ENCODE measurements at places on chromosomes 11 and 22.

- no peak for DNase-seq
Observed at GRCh38 chr11:97570636-97571035, 1180.8 kb downstream of the JRKL start.

GRCh38 chr11:28849053-28849452 lies 740.9 kb downstream of the METTL15 start:
- DNase-seq, result no peak

- DNase-seq, result no peak
Observed at GRCh38 chr22:35894464-35894878, 134.2 kb downstream of the RBFOX2 start.

- no peak for DNase-seq
Observed at GRCh38 chr11:100687054-100687629, at the start of gene ARHGAP42. Gene ARHGAP42, plus strand, starts transcription at chr11:100687288. Its CDS starts 391 bp downstream, at chr11:100687679.

- no peak for DNase-seq
Observed at GRCh38 chr22:37082251-37082873, 27.2 kb downstream of the TMPRSS6 start.

GRCh38 chr11:62484352-62484751 lies 62.3 kb downstream of the AHNAK start:
- no peak for DNase-seq

- no peak for DNase-seq
Observed at GRCh38 chr11:26483108-26483507, 89.0 kb downstream of the MUC15 start.

GRCh38 chr11:40434926-40435325 lies 1024.5 kb downstream of the LRRC4C start:
- DNase-seq, result no peak

DNA sequence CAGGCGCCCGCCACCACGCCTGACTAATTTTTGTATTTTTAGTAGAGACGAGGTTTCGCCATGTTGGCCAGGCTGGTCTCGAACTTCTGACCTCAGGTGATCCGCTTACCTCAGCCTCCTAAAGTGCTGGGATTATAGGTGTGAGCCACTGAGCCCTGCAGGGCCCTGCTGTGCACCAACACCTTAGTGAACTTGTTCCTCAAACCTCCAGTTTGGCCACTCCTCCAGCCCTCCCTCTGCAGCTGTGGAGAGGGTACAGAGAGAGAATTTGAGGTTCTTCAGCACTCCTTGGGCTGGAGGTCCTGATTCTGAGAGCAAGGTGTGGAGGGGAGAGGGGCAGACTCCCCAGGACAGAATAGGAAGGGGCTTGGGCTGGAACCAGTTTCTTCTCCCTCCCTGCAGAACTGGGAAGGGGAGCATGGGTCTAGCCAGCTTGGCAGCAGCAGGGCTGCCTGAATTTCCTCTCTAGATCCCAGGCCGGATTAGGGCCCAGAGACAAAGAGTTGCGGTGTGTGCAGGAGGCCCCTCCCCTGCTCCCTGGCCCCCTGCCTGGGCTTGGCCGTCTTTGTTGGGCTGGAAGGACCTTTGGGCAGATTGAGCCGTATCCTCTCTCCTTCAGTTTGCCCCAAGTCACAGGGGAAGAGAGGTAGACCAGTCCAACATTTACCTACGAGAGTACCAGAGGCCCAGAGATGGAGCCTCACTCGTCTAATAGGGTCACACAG lies 2.3 kb upstream of the PEX16 start:
- DNase-seq, result no peak

GRCh38 chr22:23511627-23512347 lies 68.3 kb downstream of the IGLL1 start:
- no peak for DNase-seq

DNA sequence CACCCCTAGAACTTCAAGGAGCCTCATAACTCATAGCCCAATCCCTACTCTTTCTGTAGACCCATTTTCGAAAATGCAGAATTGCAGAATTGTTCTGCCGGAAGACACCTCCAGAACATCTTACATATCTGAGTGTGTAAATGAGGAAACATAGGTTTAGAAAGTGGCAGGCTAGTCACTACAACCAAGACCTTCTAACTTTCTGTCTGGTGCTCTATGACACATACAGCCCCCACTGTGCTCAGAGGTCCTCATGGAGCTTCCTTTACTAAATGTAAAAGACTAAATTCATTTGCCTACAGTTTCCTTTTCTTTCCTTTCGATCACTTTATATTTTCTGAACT lies 132.1 kb upstream of the DDI1 start:
- no peak for DNase-seq

GRCh38 chr11:62146476-62147200 lies 22.8 kb downstream of the INCENP start:
- no peak for DNase-seq

DNA sequence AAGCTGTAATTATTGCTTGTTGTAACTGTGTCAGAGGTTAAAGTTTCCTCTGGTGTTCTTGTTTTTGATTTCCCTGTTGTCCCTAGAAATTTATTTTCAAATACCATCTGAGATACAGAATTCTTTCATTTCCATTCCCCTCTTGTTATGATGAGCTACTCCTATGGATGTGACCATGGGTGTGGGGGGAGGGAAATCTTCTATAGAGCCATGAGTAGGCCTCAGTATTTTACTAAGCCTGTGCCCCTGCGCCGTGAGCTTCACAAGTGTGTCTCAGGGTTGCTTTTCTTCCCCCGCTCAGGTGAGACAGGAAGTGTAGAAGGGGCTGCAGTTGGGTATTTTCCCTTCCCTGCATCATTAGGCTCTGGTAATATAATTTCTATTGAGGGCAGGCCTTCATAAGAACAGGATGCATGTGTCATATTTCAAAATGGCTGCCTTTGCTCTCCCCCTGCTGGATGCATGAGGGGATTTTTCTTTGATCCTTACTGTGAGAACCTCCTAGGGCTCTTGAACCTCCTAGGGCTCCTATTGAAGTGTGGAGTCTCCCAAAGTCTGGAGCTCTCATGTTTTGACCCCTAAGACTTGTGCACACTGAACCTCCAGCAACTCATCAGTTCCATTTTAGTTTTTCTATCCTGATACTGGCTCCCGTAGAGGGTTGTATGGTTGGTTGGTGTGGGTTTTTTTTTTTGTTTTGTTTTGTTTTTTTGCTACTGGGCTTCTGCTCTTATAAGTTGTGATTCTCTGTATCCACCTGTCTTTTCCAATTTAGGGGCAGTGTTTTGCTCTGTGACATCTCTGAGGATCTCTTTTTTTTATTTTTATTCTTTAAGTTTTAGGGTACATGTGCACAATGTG lies 658.2 kb downstream of the NTM start:
- no peak for DNase-seq

- DNase-seq, result no peak
Observed at GRCh38 chr11:16242806-16243205, 113.5 kb downstream of the SOX6 start.

GRCh38 chr11:36751335-36751781 lies 153.3 kb upstream of the RAG2 start:
- DNase-seq, result no peak

- DNase-seq, result no peak
Observed at GRCh38 chr11:119422809-119423508, at the start of gene THY1. Gene THY1, minus strand, starts transcription at chr11:119423172. Its CDS starts 2,267 bp downstream, at chr11:119420905.

DNA sequence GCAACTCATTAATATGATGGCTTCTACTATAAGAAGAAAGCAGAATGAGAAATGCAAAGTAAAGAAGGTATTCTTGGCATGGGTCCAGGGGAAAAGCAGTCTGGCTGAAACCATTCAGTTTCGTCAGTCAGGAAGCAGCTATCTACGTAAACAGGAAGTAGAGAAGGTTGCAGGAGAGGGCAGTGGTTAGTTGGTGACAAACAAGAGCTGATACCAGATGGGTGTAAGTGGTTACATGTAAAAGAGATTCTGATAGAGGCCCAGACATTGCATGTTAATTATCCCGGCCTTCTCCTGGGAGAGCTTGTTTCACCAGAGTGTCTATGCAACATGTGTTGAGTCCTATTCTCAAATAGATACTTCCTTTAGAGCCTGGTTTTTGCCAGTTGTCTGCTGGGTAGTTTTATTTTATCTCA lies 58.4 kb upstream of the PSMA1 start:
- DNase-seq, result peak; percentile 3

GRCh38 chr11:29984544-29984943 lies 32.3 kb downstream of the KCNA4 start:
- no peak for DNase-seq

- no peak for DNase-seq
Observed at GRCh38 chr11:8204025-8204424, 35.2 kb upstream of the RIC3 start.

DNA sequence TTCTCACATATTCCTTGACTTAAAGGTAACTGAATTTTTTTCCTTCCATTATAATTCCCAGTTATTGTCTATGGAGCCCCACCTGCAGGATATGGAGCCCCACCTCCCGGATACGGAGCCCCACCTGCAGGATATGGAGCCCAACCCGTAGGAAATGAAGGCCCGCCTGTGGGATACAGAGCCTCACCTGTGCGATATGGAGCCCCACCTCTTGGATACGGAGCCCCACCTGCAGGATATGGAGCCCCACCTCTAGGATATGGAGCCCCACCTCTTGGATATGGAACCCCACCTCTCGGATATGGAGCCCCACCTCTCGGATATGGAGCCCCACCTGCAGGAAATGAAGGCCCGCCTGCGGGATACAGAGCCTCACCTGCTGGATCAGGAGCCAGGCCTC lies 28.1 kb downstream of the WBP2NL start:
- DNase-seq, result no peak

DNA sequence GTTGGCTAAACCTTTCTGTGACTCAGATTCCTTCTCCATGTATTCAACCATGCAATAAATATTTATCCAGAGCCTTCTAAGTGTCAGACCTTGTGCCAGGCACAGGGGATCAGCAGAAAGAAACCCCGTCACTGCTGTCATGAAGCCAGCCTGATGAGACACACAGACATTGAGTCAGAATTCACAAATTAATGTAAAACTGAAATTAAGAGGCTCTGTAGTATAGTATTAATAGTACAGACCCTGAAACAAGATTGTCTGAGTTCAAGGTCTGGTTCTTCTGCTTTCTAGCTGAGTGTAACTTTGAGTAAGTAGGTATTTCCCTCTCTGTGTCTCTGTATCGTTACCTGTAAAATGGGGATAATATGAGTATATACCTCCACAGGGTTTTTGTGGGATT lies 46.9 kb downstream of the ME3 start:
- no peak for DNase-seq

DNA sequence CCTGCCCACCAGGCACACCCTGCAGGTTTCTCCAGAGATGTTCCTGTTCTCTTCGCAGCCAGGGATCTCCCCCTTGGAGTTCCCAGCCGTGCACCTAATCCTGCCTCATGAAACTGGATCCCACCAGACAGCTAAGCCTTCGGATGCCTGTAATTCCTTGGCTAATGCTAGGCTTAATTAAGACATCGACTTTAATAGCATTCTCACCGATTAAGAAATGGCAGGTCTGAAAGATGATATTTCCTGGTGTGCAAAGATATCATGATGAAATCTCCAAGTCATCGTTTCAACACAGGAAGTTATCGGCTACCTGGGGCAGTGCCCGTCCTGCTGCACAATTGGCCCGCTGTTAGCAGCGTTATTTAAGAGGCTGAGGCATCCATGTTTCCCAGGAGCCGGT lies 41.5 kb upstream of the CCND1 start:
- DNase-seq, result no peak

GRCh38 chr11:82978422-82979099 lies 77.0 kb downstream of the DDIAS start:
- DNase-seq, result no peak

DNA sequence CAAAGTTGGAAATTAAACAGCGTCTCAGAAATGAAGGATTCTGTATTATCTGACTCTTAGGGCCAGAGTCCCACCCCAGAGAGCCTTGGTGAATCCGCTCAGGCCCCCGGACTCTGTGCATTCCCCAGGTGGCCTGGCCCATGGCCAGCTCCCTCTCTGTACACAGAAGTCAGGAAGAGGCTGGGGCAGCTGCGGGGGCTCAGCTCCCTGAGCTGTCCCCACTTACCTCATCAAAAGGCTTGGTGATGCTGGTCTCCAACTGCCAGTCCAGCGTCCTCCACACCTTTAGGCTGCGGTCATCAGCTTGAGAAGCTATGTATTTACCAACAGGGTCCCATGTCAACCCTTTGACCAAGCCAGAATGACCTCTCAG lies 35.0 kb downstream of the HIRA start:
- no peak for DNase-seq

GRCh38 chr11:118634431-118635236 lies 27.2 kb downstream of the PHLDB1 start:
- no peak for DNase-seq
